Thymus (tissue), 14 donors: ENCODE measurements at places on chromosomes 7 and 10. TPM values are rescaled to one million over a fixed set of nuclear protein-coding genes. Genes with fewer than 3 reads are reported as not detected.

The NEURL1 gene
- 1.6 TPM for total RNA-seq

The TMEM209 gene
- 13.4 TPM for total RNA-seq

GRCh38 chr10:85612833-85613232 is 753.8 kb downstream of the GRID1 start:
- no peak for DNase-seq

DNA sequence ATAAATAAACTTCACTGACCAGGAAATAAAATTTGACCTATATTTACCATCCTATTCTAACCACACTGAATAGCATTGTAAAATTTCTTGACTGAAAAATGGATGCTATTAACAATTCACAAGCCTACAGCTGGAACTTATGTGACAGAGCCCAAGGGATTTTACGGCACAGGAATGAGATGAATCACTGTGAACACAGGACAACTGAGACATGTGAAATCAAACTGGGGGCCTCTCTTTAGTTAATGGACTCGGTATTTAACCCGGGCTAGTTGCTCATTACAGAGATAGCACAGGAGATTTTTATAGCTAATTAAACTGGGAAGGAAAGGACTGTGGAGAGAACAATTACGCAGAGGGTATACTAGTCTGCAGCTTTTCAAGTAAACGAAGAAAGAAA is 100.6 kb downstream of the MICU1 start:
- no peak for DNase-seq

The BEND7 gene
- 0.66 TPM for total RNA-seq

The IGF2BP3 gene
- total RNA-seq, result 16.5 TPM

GRCh38 chr10:82228701-82229100 is 353.7 kb downstream of the NRG3 start:
- DNase-seq, result no peak

The WDR37 gene
- total RNA-seq, result 8.5 TPM

The ANXA8 gene
- total RNA-seq, result 6.9 TPM

GRCh38 chr10:6091630-6092029 is 2.8 kb downstream of the RBM17 start:
- DNase-seq, result no peak

The GDI2 gene
- 268 TPM for total RNA-seq

DNA sequence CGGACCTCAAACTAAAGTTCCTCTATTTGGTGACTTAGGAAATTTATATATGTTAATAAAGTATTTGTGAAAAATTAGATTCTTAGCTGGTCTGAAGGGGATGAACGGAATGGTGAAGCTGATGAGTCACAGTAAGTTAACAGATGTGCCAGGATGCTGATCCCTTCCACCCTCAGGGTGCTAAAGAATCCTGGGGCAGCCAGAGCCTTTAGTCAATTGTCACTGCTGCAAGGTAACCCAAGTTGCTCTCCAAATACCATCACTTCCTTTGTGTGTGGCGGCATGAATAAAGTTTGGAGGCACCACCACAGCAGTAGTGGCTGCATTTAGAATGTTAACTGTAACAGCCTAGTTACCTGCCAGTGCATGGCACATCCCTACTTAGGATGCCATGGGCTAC is 222.6 kb upstream of the PPP1R3A start:
- no peak for DNase-seq

- DNase-seq, result no peak
These were observed 20.1 kb upstream of the CYP3A5 start for GRCh38 chr7:99699946-99700345.

The TCAF1 gene
- 18.2 TPM for total RNA-seq

The C1QL3 gene
- not detected for total RNA-seq

DNA sequence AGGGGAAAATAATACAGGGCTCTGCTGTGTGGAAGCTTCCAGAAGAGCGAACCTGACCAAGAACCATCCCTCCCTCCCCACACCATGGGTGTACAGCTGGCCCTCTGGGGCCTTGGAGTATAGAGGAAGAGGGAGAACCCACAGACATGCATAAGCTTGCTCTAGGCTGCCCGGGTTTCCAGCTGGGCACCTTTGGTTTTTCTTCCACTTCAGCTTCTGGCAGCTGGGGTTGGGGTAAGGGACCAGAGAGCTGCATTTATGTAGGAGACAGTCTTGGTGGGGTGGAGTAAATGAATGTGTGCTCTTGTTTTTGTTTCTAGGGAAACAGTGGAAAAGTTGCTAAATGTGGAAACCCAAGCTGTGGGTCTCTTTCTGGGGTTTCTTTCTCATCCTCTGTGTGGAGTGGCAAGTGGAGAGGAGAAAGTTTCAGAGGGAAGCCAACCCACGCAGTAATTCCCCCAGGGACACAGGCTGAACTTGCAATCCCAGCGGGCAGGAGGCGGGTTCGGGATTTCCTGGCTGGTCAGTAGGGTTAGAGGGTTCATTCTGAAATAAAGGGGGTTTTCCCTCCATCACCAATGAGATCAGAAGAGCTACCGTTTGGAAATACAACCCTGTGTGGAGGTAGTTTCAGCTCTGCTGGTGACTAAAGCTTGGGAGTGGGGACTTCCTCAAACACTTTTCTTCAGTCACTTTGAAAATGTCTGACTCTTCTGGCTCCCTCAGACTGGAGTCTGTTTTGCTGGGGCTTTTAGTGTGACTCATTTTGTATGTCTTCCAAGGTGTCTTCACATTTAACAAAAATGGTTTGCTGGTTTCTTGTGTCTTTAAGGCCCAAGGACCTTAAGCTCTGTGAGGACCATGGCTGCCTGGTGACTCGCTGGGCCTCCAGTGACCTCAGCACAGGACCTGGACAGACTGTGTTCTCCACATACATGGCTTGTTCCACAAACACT is 22.2 kb upstream of the SRGN start:
- DNase-seq, result no peak

DNA sequence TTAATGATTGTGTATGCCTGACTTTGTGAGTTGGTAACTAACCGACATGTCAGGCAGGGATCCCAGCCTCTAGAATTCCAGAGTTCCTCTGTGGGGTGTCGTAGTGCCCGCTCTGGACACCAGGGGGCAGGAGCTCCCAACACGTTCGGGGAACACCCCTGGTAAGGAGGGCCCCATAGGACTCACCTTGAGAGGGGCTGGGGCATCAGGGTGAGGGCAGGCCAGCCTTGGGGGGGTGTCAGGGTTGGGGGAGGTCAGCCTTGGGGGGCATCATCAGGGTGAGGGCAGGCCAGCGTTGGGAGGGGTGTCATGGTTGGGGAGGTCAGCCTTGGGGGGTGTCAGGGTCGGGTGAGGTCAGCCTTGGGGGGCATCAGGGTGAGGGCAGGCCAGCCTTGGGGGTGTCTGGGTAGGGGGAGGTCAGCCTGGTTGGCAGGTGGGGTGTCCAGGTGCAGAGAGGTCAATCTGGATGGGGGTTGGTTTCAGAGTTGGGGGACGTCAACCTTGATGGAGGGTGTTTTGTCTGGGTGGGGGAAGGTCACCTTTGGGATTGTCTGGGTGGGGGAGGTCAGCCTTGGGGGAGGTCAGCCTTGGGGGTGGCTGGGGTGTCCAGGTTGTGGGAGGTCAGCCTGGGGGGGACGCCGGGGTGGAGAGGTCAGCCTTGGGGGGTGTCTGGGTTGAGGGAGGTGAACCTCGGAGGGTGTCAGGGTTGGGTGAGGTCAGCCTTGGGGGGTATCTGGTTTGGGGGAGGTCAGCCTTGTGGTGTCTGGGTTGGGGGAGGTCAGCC is 45.6 kb upstream of the SUN1 start:
- DNase-seq, result peak; percentile 19

DNA sequence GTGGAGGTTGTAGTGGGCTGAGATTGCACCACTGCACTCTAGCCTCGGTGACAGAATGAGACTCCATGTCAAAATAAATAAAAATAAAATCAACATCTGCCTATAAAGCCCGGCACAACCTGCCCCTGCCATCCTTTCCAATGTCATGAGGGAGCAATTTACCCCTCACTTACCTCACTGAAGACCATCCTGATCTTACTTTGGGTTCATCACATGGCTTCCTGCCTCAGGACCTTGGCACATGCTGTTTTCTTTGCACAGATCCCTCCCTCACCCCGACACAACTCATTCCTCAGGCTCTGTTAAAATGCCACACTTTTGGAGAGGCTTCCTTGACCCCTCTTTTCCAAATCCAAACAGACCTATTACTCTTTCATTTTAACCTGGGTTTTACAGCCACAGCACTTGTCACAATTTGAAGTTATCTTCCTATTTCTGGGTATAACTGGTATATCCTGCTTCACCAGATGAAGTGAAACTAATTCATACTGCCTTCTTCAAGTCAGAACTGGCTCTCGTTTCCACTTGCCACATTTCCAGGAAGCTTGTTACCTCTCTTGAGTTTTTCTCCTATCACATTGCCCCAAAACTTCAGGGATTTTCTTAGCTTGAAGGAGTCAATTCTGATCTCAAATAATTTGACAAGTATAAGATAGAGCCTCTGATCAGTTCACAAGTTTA is 69.3 kb upstream of the PARD3 start:
- no peak for DNase-seq

DNA sequence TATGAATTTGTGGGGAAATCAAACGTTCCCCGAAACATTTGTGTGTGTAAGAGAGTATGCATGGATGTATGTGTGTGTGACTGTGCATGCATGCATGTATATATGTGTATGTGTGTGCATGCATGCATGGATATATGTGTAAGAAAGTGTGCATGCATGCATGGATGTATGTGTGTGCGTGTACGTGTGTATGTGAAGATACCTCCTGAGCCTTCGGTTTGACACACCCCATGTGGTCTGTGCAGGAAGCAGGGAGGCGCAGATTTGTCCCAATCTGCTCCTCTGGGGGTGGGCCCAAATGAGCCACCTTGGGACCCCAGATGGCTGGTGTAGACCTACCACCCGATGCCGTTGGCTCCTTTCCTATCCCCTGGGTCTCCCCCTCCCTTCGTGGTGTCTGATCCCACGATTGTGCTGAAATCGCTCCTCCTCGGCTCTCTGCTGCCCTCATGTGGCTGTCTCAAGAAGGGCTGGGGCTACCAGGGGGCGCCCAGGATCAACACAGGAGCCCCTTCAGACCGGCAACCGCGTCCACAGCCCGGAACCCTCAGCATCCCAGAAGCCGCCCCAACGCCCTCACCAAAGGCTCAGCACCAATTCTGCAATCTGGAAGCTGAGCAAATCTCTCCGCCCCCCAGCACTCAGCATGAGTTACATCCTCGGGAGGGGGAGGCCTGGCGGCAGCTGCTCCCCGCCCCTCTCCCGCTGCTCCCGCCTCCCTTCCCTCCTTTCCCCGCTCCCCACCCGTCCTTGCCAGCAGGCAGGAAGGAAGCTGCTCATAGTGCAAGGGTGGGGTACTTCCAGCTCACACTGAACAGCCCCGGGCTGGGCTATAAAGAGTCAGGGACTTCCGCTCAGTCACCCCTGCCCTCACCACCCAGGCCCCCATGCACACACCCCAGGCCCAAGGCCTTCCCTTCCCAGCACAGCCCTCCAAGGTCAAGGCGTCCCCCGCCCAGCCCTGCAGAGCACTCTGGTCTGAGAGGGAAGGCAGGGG is 2.3 kb upstream of the NOS3 start:
- DNase-seq, result peak; percentile 76

The GTF2IRD1 gene
- total RNA-seq, result 4.7 TPM

DNA sequence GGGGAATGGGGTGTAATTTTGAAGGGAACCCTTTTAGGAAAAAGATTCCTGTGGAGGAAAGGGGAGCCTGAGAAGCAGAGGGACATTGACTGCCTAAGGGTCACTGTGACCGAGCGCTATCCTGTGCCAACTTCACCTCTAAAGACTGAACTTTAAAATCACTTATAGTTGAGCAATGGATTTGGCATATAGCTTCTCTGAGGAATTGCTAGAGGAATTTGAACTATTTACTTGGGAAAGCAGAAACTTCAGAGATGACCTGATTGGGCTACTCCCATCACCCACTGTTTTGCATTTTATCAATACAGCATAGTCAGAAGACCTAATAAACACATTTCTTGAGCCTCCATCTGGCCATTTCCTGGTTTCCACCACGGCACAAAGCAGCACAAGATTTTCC is 23.7 kb upstream of the WNT16 start:
- DNase-seq, result no peak

The LEP gene
- 0.05 TPM for total RNA-seq

- DNase-seq, result no peak
These were observed 156.5 kb downstream of the EXOC4 start for GRCh38 chr7:133409421-133409820.

DNA sequence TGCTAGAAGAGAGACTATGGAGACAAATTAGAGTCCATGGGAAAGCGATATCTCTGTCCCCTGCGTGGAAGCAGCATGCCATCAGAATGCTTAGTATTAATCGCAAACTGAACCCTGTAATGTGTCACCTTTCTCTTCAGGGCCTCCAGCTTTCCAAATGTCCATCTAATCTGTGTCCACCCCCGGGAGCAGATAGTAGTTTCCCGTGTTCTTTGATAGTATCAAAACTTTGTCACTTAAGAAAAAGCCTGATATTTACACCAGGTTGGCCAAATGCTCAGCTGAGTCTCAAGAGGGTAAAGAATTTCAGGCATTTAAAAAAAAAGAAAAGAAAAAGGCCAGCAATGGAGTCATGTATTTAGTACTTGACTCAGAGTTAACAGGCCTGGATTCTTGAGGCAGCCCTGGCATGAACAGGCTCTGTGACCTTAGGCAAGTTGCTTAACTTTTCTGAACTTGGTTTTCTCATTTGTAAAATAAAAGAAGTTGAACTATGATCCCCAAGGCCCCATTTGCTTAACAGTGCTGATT is 10.4 kb upstream of the GSAP start:
- DNase-seq, result no peak

The GPR37 gene
- 0.52 TPM for total RNA-seq

DNA sequence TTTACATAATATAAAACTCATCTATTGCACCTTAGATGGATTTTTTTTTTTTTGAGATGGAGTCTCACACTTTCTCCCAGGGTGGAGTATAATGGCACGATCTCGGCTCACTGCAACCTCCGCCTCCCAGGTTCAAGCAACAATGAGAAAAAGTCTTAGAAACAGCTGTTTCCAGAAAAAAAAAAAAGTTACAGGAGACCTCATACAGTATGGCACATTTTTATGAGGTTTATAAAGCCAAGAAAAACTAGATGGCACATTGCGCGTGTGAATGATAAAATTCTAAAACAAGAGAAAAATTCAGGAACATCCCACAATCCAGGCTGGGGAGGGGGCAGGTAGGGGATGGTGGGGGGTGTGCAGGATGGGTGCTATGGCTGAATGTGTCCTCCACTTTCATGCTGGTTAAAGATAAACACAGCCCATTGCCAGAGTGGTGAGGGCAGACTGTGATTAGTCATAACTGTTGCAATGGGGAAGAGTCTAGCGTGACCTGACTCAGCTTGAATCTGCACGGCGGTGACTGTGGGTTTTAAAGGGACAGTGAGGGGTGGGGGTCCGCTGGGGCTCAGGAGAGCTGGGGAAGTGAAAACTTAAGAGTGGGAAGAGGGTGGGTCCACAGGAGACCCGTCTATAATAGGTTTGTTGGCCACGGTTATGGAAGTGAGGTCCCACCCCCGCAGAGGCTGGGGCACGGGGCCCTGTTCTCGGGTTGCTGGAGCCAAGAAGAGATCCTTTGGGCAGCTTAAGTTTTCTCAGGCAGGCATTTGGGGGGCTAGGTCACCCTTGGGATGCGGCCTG is 11.9 kb upstream of the LRRC27 start:
- DNase-seq, result no peak

The ZNF425 gene
- total RNA-seq, result 2.2 TPM

DNA sequence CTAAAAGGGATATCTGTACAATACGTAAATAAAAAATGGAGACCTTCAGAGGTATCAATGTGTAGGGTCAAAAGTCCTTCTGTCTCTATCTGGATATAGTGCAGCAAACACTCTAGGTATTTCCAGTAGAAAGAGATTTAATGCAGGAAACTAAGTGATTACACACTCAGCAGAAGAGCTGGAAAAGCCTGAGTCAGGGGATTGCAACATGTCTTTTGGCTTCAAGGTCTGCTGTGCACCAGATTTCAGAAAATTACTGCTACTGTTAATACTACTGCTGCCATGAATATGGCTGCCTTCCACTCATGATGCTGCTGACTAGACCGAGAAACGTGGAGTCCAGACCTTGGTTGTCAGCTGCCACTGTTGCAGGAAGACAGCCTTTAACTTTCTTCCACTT is 94.9 kb upstream of the DLX6 start:
- DNase-seq, result no peak

The AGMO gene
- 0.57 TPM for total RNA-seq
